ENCODE measurements at places on chromosomes 3 and 15.

DNA sequence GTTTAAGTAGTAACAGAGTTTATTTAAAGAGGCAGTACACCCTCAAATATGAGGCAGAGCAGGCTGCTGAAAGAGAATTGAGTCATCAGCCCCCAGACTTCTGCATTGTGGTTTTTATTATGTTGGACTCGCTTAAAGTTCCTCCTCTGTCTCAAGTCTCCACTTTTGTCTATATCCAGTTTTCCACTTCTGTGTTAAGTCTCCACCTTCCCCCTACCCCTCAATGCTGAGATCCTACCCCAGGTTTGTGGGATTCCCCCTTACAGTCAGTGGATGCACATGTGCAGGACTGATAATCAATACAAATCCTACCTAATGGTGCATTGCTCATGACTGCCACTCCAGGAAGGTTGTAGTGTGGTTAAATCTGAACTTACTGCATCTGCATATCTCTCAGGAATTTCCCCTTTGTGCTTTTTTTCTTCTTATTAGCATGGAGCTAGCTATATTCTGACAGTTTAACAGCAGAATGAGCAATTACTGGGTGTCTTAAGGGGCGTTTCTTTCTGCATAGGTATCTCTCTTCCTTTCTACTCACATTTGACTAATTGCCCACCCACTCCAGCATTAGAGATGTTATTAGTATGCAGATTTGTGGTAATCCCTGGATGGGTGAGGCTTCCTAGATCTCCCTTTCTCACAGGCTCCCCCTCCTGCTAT, 11.9 kb upstream of the CD200R1L start:
- peak; percentile 24 for DNase-seq

GRCh38 chr15:58793862-58794261, 22.8 kb downstream of the MINDY2 start:
- DNase-seq = peak; percentile 23

GRCh38 chr15:82544431-82544830, 4.2 kb upstream of the RPS17 start:
- no peak for DNase-seq

GRCh38 chr3:183576487-183577107, 21.1 kb upstream of the KLHL6 start:
- peak; percentile 63 for DNase-seq

GRCh38 chr3:14434126-14434497, 31.7 kb downstream of the SLC6A6 start:
- DNase-seq = no peak

DNA sequence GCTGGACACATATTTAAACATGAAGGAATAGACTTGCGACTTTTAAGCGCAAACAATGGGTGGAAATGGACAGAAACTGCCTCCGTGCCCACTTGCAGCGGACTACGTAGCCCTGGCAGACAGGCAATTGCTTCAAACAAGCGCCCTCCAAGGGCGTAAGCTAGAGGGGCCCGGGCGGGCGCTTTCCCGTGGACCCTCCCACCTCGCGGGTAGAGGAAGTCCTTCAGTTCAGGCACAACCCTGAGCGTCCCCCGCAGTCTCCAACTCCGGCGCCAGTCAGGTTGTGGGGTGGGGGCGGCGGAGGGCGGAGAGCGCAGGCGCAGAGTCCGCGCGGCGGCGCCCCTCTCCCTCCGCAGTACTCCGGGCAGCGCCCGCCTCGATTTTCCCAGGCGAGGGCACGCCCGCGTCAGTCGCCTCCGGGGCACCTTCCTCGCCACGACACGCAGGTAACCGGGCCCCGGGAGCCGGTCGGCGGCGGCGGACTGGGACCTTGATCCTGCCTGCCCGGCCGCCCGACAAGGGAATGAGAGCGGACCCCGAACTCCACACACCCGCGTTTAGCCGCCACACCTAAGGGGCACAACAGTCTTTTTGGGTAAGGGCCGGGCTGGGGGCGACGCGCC, at the start of gene SLC35G2:
SLC35G2 (plus strand) TSS at position 358 of the 623 bp plus-strand sequence. CDS start 35,335 bp downstream, outside the sequence.
- DNase-seq = peak; percentile 44

GRCh38 chr3:59899061-59899460, 849.2 kb upstream of the CFAP20DC start:
- DNase-seq = no peak

DNA sequence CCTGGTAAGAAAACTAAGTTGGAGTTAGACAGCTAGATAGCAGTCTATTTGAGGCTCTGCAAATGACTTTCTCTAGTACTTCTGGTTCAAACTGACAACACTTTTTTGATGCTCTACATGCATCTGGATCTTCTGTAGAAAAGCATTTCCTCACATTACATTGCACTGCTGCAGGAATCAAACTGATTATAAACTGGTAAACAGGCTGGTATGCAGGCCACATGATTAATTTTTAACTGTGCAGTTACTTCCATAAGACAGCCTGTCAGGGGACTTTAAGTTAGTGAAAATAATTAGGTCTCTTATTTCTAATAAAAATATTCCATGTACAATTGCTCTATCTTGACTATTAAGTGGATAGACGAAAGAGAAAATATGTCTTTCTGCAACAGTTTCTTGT, 550.0 kb upstream of the ALCAM start:
- DNase-seq = peak; percentile 21

- no peak for DNase-seq
Observed at GRCh38 chr3:10505791-10506585, 602 bp upstream of the ATP2B2 start.

GRCh38 chr3:123296836-123297626, 95.3 kb downstream of the SEC22A start:
- no peak for DNase-seq

GRCh38 chr3:194622621-194623340, 10.4 kb downstream of the TMEM44 start:
- no peak for DNase-seq

- no peak for DNase-seq
Observed at GRCh38 chr3:17469520-17469919, 272.9 kb downstream of the TBC1D5 start.

GRCh38 chr3:170511371-170511770, 74.5 kb downstream of the SLC7A14 start:
- DNase-seq = no peak

- DNase-seq = no peak
Observed at GRCh38 chr3:182606905-182607504, 186.3 kb upstream of the ATP11B start.

DNA sequence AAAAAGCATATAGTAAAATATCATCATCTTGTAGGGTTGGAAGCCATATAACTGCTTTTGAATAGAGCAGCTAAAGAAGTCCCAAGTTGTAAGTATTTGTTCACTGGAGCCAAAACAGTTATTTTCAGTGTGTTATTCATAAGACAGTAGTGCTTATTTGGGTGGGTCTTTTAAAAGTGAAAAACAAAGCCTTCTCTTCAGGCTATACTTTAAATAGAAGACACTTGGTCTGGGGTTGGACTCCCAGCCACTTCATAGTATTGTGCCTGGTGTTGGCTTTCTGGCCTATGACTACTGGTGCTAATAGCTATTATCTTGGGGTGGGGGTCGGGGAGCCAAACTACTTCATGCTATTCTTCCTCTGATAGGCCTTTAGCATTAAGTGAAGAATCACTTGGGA, 135.2 kb downstream of the SLC25A26 start:
- DNase-seq = no peak

DNA sequence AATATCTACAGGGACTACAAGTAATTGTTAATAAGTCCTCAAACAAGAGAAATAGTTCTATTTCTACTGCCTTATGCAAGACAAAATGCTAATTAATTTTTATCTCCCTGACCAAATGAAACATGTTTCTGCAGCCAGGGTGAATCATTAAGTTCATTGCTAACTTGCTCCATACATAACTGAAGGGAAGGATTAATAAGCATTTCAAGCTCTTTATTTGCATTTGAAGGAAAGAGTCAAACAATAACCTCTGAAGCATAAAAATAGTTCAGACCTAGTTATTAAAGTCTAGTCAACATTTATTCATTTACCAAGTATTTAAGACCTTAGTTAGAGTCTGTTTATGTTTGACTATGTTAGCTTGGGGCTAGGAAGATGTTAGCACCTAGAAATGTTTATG, 120.0 kb downstream of the ATP1B3 start:
- DNase-seq = no peak

GRCh38 chr3:146715170-146715569, 110.0 kb upstream of the PLSCR5 start:
- DNase-seq = peak; percentile 64

- DNase-seq = peak; percentile 66
Observed at GRCh38 chr3:56323986-56324420, 144.3 kb downstream of the ERC2 start.

DNA sequence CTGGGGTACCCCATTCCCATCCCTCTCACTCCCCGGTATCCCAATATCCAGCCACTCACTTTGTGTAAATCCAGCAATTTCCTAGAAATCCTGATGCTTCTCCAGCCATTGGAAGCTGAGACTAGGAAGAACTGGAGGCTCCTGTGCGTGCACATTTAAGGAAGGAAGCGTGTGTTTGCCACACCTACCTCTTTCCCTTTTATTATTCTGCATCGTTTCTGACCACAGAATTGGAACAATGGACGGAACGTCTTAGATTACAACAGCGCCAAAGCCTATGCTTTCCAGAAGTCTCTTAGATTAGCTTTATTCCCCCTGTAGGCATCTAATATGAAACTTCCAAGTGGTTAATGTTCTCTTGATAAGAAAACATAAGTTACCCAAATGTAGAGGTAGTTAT, 234.8 kb upstream of the TRIM42 start:
- DNase-seq = no peak

GRCh38 chr15:68684476-68684875, 105.7 kb downstream of the CORO2B start:
- no peak for DNase-seq

DNA sequence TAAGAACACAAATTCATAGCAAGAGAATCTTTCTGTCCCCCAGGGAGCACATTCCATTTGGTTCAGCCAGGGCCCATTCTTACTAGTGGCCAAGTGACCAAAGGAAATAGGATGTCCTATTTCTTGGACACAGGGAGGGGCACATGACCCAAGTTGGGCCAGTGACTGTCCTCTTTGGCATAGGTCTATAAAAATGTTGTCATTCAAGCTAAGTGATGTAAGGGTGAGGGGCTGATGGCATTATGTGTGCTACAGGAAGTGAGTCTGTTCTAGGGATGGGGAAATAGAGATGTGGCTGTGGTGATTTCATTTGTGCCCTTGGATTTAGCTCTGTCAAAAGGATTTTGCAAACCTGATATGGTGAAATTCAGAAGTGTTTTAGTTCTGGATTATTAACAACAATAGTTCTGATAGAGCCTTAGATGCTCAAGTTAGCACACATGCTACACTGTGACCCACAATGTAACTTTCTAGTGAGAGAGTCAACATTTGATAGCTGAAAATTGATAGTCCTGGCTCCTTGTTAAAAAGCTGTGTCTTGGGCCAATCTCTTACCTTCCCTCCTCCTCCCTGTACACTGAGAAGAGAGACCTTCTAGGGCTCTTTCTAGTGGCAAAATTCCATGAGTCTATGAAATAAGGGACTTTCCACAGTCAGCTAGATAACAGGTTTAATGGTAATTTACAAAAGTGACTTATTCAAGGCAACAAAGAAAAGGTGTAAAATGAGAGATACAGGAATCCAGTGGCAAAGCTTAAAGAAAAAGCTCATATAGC, 117.2 kb downstream of the THRB start:
- no peak for DNase-seq

DNA sequence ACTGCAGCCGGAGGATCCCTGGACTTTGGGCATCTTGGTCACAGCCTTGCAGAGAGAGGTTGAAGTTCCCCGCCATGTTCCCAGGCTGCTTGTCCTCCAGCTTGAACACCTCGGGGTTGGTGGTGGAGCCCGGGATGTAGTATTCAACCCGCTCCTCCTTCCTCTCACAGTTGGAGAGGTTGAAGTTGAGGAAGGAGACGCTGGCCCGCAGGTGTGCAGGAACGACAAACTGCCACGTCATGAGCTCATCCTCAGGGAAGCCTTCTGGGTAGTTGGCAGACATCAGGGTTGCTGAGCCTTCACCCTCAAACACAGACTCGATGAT, 35.7 kb downstream of the CDCP1 start:
- DNase-seq = no peak

- peak; percentile 57 for DNase-seq
Observed at GRCh38 chr3:62445275-62445674, 71.9 kb upstream of the FEZF2 start.

DNA sequence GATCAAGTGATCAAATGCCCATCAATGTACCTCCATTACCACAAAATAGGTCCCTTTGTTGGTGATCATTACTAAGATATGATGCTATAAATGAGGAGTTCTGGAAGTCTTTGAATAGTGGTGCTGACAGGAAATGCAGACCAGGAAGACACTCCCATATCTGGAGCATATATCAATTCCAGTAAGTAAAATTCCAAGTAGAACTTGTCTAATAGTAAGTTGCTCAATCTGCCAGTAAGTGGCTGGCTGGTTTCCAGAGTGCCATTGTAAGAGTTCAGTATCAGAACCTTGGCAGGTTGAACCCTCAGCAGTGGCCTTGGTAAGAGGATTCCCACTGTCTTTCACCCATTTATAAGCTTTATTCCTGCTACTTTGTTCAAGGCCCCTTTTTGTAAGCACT, 379.9 kb upstream of the RBMS3 start:
- DNase-seq = peak; percentile 65

DNA sequence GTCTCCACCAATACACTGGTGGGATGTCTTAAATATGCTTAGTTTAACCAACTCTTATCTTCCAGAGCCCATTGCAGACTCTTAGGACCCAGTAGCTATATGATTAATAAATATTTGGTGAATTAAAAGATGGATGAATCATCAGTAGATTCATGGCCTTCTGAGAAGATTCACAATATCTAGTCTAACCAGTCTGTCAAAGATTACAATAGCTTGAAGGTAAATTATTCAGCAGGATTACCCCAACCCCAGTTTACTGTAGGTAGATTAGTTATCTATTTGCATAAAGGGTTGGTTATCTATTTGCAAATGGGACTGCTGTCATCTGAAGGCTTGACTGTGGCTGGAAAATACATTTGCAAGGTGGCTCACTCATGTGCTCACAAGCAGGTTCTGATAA, 239.4 kb upstream of the THRB start:
- DNase-seq = no peak

DNA sequence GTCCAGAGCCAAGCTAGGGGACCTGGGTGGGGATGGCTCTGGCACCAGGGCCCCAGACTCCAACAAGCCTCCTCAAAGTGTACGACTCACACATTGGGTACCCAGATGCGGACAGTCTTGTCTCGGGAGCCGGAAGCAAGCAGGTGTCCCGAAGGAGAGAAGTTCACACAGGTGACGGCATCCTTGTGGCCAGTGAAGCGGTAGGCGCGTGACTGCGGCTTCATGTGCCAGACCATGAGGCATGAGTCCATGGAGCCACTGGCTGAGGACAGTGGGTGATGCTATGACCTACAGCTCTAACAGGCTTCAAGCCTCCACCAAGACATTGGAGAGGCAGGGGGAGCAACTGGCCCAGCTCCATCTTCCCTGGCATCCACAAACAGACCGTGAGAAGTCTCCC, 4.5 kb downstream of the POC1A start:
- no peak for DNase-seq

DNA sequence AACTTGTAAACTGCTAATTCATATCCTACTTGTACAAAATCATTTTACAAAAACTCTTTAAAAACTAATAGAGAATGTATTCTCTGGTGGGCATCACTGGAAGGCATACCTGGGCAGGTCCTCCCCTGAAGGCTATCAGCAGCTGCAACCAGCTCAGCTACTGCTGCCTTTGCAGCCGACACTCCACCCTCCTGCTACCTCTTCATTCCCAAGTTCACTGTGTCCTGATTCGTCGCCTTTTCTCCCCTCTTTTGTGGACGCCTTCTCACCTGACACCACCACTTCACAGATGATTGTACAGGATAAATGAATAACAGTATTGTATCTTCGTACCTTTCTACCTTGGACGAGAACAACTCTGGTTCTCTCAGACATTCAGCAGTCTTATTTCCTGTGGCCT, 28.9 kb downstream of the B4GALT4 start:
- no peak for DNase-seq

GRCh38 chr3:61684386-61684785, 123.0 kb downstream of the PTPRG start:
- no peak for DNase-seq
